NCI-H1436 treated with DMSO at 0.1 percent for 48 hours (cell line): ENCODE measurements at places on chromosomes 12 and 14.

- DNase-seq, result no peak
These were observed 283.4 kb upstream of the TMTC1 start for GRCh38 chr12:30067146-30067545.

DNA sequence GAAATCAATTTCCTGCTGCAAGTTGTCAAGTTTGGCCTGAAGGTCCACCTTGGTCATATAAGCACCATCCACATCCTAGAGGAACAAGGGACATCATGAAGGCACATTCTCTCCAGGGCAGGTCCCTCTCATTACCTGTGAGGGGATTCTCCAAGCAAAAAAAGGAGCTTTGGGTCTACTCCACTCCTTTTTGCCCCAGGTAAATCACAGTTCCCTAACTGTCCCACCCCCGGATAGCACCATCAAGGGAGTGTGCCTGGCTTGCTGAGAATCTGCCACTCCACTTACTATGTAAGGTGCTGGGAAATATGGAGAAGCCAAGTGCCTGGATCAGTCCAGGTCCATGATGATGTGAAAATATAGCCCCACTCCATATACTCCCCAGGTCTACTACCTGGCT is 2.5 kb downstream of the KRT1 start:
- DNase-seq, result no peak

DNA sequence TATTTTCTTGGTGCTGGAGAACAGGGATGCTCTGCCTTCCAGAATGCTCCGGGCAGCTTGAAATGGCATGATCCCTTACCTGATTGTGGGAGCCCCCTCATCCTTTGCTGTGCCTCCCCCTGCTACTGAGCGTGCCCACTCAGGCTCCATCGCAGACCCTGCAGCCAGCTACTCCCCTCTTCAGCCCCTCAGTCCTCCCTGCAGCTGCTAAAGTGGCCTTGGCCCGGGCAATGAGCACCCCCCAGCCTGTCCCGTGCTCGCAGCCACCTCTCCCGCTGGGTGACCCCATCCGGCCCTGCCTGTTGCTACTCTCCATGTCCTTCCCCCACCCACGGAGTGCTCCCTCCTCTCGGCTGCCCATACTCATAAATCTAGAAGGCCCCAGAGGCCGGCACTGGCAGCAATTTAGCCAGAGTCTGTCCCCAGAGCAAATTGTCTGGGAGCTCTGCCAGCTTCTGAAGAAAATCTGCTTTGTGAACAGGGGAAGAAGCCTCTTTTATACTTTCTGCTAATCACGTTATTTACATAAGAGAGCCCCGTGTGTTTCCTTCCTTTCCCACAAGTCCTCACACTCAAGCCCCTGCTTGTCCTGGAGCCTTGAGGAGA is 143.7 kb upstream of the FRMD6 start:
- DNase-seq, result peak; percentile 90

- DNase-seq, result no peak
These were observed 9.5 kb upstream of the EEA1 start for GRCh38 chr12:92938638-92939037.
